ENCODE measurements at places on chromosomes 13 and 19.

DNA sequence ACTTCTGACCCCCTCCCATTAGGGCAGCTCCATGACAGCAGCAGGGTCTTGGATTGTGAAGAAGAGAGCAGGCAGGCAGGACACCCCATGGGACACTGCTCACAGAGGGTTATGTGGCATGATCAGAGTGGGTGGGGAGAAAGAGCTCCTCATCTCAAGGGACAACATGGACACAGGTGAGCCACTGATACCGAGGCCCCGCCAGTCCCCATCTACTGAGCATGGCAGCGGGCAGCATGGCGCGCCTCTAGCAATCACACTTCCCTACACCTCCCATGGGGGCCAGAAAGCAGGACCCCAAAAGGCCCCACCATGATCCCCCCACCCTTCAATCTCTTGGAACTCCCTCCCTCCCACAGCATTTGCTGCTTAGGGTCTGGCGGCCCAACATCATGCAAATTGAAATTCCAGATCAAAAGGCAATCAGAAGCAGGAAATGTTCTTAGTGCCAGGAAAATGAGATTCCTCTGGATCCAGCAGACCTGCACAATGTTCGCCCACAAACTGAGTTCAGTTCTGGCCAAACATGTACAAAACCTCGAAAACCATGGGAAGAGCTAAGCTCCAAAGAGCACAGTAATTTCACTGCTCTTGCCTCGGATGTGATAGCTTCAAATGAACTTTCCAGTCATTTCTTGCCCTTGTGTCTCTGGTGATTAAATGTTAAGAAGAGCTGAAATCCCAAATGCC lies 14.8 kb downstream of the DOCK9 start:
- no peak for DNase-seq

GRCh38 chr13:32334671-32335070 lies 19.4 kb downstream of the BRCA2 start:
- DNase-seq = no peak

DNA sequence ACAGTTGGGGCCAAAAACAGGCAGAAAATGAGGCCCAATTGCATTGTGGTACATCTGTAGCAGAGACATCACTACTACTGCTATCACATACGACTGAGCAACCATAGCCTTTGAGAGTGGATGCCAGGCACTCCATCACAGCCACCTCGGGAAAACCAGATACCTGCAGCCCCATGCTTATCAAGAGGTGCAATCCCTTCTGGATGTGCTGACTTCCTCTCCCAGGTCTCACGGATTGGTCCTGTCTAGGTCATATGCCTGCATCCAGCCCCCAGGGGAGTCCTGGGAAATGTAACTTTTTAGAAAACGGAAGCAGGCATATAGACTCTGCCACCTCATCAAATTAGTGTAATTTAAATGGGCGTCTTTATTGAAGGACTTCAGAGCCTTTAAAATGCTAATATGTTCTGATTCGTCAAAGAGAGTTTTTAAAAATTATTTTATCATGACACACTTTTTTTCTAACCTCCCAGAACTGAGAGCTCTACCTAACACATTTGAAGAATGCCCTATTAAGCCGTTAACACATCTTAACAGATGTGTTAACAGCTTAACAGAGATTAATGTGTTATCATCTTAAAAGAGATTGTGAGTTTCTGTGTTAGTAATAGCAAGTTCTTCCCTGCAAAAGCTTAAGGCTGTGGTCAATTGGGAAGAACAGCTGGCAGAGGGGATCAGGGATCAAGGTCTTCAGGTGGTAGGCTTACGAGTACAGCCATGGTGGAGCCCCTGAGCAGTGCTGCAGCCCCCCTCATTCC lies 63.9 kb downstream of the DLEU7 start:
- no peak for DNase-seq

DNA sequence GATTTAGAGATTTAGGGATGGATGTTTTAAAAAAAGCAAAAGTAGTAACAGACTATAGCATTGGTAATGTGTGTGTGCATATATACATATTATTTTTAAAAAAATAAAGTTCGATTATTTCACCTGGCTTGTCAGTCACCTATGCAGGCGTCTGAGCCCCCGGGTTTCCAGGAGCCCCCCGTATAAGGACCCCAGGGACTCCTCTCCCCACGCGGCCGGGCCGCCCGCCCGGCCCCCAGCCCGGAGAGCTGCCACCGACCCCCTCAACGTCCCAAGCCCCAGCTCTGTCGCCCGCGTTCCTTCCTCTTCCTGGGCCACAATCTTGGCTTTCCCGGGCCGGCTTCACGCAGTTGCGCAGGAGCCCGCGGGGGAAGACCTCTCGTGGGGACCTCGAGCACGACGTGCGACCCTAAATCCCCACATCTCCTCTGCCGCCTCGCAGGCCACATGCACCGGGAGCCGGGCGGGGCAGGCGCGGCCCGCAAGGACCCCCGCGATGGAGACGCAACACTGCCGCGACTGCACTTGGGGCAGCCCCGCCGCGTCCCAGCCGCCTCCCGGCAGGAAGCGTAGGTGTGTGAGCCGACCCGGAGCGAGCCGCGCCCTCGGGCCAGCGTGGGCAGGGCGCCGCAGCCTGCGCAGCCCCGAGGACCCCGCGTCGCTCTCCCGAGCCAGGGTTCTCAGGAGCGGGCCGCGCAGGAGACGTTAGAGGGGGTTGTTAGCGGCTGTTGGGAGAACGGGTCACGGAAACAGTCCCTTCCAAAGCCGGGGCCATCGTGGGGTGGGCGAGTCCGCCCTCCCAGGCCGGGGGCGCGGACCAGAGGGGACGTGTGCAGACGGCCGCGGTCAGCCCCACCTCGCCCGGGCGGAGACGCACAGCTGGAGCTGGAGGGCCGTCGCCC lies 840 bp upstream of the CCNA1 start:
- DNase-seq = peak; percentile 11

DNA sequence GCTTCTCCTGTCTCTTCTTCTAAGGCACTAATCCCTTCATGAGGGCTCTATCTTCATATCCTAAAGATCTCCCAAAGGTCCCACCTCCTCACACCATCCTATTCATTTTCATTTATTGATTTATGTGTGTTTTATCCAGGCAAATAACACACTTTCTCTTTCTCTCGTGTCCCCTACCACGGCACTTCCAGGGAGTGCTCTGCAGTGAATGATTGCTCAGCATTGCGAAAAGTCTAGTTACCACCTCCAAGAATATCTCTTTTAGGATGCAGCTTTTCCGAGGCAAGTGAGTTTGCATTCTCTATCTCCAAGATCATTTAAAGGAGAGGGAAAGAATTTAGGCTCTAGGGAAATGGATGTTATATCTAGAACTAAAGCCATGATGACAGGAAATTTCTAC lies 101.7 kb downstream of the MIPEP start:
- no peak for DNase-seq

DNA sequence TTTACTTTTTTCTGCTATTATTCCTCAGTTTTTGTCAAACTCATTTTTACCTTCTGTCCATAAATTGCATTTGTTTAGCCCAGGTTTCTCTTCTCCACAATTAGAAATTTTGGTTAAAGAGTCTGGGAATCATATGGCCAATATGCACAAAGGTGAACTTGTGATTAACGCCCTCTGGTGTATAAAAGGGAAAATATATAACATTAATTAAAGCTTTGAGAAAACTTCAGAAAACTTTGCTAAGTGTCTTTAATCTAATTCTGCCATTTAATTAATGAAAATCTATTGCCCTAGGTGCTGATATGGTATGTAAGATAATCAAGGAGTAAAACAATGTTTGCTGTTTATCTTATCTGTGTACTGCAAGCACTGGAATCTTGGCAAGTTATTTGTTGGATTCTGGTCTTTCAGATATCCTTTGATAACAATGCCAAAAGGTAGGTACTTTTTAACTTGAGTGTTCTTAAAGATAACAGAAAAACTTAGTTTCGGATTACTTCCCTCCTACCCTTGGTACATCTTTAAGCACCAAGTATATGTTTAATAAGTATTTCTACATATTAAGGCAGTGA lies 402.6 kb downstream of the SUCLA2 start:
- no peak for DNase-seq

GRCh38 chr13:111034811-111035210 lies 80.3 kb upstream of the ARHGEF7 start:
- DNase-seq = no peak

DNA sequence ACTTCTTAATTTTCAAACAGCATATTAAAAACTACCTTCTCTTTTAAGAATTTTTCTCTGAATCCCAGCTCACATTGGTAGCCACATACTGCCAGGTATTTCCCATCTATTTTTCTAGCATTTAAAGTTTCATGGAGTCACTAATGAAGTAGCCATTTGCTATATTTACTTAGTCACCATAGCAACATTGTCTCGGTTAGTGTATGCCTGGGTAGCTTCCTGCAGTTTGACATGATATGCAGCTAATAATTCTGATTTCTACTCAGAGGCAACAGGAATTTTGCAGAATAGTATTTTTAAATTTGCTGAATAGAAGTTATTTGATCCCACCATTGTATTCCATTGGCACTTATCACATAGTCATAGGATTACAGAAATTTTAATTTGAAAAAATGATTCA lies 30.9 kb upstream of the KCTD4 start:
- DNase-seq = no peak

DNA sequence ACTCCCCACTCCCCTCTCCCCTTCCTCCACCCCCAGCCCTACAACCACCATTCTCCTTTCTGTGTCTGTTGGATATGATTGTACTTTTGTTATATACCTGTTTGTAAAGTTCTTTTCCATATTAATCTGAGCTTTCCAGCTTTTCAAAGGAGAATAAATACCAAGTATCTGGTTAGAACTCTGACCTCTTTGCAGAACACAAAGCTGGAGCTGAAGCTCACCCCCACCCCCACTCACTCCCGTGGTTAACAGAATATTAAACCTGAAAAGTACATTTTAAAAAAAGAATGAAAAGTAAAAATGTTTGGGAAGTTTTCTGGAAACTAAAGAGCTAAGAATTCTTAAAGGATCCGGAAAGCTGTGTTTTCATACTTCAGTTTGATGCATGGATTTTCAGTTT lies 155.2 kb upstream of the RNF113B start:
- no peak for DNase-seq

- no peak for DNase-seq
Observed at GRCh38 chr13:109370496-109370895, 415.9 kb downstream of the IRS2 start.

DNA sequence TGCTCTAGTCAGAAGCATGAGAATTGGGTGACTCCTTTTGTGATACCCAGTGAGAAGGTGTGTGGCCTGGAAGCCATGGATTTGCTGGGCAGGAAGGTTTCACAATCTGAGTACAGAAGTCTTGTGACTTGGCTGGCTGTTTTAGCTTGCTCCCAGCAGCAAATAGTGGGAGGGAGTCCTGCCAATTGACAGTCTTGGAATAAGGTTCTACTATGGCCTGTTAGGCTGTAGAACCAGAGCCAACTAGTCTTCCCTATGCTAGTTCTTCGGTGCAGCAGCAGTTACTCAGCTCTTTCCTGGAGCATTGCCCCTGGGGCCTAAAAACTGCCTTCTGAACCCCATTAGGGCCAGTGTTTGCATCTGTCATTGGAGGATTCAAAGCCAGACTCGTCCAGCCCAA lies 1935.4 kb upstream of the PCDH20 start:
- DNase-seq = no peak

GRCh38 chr13:96229356-96229755 lies 139.4 kb downstream of the HS6ST3 start:
- no peak for DNase-seq
